NCI-H1694 (cell line): ENCODE measurements at places on chromosomes 1 and 21.

DNA sequence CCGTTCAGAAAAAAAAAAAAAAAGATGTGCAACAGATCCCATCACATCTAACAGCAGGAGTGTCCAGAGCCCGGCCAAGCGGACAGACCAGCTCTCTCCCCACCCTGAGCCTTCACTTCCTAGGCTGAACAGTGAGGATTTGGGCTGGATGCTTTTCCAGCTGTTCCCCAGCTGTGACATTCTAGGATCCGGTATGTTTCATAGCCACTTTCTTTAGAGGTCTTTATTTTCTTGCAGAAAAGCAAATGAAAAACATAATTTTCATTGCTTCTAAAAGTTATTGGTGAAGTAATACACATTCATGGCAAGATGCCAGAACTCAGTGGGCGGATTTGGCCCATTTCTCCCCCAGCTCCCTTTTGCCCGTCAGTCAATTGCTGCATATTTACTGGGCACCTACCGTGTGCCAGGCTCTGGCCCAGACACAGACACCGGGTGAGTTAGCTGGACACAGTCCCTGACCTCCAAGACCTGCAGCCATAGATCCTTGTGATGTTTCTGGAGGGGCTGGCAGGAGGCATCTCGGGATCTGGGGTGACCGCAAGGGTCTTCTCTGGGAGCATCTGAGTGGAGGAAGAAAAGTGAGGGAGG is 213.7 kb upstream of the VAMP3 start:
- no peak for DNase-seq

- DNase-seq, result no peak
These were observed 19.7 kb downstream of the TNNT2 start for GRCh38 chr1:201357636-201358348.

- no peak for DNase-seq
These were observed 19.5 kb upstream of the IGSF21 start for GRCh38 chr1:18088077-18088594.

DNA sequence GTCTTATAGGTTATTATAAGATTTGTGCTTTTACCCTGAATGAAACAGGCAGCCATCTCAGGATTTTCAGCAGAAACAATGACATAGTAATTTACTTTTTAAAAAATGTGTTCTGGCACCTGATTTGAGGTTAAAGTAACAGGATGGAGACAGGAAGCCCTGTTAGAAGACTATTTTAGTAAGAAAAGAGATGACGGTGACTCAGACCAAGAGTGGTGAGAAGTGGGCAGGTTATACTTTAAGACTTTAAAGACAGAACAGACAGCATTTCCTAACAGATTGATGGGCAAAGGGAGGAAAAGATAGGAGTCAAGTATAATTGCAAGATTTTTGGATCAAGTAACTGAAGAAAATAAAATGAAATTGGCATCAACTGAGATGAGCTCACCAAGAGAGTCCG is 436.8 kb upstream of the NR5A2 start:
- no peak for DNase-seq

DNA sequence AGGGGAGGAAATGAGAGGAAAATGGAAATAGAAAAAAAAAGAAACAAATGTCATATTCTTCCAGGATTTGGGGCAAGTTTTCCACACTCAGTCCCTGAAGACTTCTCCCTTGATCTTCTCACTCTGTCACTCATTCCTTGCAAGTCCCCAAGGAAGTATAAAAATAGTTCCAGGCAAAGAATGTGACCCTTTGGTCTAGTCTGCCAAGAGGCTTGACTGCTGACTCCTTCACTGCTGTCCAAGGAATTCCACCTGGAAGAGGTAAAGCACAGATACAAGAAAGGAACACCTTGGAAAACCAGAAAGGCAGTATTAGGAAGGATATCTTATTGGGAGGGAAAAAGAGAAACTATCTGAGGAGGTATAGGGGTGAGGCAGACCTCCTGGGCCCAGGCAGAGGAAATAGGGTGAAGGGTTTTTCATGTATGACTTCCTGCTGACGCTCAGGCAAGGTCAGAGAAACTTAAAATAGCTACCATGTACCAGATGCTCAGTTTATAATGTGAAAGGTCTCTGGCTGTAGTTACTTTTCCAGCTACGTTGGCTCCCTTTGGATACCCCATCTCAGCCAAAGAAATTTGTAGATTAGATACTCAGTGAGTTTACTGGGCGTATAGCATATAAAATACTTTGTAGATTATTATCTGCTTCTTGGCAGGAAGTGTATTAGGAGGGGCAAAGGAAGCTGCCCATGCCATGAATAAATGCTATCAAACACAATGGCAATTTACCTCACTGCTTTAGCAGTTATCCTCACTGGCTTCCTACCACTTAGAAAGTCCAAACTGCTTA is 2.0 kb upstream of the GJA5 start:
- no peak for DNase-seq
